AG08396 (cell line): ENCODE measurements at places on chromosomes 5 and 9.
A peak's percentile ranks its signal among the peaks of the same experiment; 100 is the strongest.

- DNase-seq: no peak
Measured at GRCh38 chr5:2761921-2762488, 10.5 kb upstream of the IRX2 start.

- DNase-seq: no peak
Measured at GRCh38 chr5:31587546-31587945, 51.4 kb upstream of the PDZD2 start.

DNA sequence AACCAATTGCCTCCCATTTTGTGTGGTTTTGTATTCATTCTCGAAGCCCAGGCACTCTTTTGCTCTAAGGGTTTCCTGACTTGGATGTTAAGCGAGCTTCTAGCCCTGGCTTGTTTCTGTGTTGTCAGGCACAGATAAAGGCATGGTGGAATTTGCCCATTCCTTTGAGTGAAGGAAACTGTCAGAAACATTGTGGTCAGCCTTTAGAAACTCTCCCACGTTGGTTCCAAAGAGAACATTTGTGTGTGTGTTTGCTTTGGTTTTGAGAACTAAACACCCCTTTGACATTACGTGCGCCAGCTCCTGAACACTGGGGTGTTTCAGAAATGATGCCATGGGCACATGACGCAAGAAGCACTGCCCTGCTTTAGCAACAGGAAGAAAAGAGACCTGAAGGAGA lies 320.9 kb downstream of the NTRK2 start:
- DNase-seq: no peak

GRCh38 chr5:80507663-80508062 lies 19.8 kb downstream of the FAM151B start:
- no peak for DNase-seq

GRCh38 chr5:150625831-150626746 lies 14.4 kb upstream of the SYNPO start:
- DNase-seq: no peak

DNA sequence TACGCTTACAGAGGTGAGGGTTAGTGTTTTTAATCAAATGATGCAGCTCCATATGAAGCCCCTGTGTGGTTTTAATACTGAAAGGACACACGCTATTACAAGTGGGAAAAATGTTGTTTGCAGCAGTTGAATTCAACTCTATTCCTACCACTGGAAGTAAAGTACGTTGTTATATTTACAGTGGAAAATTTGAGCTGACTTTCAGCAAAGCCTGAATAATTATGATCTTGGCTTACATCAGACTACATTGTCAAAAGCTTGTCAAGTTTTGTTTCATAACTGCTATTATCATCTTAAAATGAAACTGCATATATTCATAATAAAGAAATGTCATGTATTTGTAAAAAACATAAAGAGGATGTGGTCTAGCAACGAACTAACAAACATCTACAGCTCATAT lies 818.5 kb downstream of the SEMA5A start:
- no peak for DNase-seq

- DNase-seq: no peak
Measured at GRCh38 chr9:99588747-99589146, 232.9 kb upstream of the NR4A3 start.

DNA sequence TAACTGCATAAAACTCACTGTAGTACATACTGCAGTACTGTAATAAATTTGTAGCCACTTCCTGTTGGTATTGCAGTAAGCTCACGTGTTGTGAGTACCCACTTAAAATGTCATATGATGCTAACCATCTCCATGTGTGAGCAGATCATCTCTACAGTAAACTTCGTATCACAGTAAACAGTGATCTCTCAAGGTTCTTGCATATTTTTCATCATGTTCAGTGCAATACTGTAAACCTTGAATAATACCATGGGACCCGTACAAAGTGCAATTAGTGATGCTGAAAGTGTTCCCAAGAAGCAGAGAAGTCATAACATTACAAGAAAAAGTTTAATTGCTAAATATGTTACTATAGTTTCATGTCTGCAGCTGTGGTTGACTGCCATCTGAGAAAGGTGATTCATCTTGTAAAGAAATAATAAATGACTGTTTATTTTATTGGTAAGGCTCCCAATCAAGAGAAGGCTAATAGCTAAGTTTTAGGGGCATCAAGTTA lies 253.8 kb upstream of the POU5F2 start:
- no peak for DNase-seq

DNA sequence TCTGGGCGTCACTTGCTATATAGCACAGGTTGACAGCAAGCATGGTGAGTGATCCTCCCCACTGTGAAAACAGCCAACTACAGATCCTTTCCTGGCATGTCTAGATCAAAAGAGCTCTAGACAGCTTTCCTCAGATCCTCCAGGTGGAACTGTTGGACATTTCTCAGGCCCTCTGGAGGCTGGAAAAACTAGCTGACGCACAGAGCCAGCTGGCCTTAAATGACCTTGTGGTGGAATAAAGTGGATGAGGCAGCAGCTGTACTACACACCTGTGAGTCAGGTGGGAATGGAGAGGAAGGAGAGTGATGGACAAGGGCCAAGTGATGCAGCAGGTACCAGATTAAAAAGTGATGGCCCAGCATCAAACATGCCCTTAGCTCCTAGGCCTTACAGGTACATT lies 172.7 kb downstream of the TRIM32 start:
- DNase-seq: no peak

DNA sequence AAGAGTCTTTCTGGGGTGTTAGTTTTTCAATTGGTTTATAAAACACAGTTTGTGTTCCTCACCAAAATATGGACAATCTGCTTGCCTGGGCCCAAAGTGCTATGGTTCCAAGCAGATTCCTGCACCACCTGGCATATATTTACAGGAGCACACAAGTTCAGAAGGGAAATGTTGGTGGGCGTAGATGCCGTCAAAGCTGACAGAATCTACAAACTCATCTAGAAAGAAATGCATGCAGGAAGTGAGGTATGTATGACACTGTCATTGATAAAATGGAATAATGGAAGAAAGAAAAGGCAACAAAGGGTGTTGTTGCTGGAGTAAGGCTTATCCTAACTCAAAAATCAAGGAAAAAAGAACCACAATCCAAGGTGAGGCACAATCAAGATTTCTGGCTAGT lies 225.8 kb downstream of the MLLT3 start:
- no peak for DNase-seq

GRCh38 chr5:107474361-107474715 lies 196.4 kb downstream of the EFNA5 start:
- DNase-seq: no peak

GRCh38 chr9:89372230-89372816 lies 54.0 kb downstream of the SECISBP2 start:
- DNase-seq: no peak

GRCh38 chr5:113824307-113824706 lies 310.8 kb downstream of the YTHDC2 start:
- DNase-seq: no peak

- no peak for DNase-seq
Measured at GRCh38 chr5:130923543-130924124, 241.4 kb downstream of the HINT1 start.

GRCh38 chr5:34669931-34670516 lies 13.9 kb downstream of the RAI14 start:
- no peak for DNase-seq

- no peak for DNase-seq
Measured at GRCh38 chr9:107883496-107884124, 394.0 kb upstream of the KLF4 start.

DNA sequence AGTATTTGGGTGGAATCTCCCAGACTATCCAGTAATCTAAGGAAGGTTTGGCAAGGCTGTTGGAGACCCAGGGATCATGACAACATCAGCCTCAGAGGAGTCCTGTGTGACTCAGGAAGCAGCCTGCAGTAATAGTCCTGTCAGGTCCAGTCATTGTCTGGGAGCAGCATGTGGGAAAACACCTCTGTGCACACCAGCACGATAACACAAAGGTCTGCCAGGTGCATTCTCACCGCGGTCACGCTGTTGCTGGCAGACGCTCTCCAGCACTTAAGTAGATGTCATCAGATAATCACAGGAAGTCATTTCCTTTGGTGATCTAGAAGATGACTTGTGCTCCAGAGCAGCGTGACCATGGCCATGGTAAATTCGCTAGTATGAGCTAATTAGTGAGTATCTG lies 99.2 kb upstream of the IQGAP2 start:
- no peak for DNase-seq

GRCh38 chr5:97548739-97549080 lies 365.7 kb upstream of the RIOK2 start:
- no peak for DNase-seq

DNA sequence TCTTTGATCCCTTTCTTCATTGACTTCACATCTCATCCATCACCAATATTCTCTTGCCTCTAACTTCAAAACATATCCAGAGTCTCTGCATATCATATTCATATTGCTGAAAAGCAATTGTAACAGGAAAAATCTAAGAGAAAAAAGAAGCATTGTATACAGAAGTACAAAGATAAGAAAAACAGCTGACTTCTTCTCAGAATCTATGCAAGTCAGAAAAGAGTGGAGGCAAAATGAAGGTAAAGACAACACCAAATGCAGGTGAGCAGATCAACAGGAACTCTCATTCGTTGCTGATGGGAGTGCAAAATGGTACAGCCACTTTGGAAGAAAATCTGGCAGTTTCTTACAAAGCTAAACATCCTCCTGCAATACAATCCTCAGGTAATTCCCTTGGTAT lies 155.6 kb downstream of the PHF2 start:
- no peak for DNase-seq

DNA sequence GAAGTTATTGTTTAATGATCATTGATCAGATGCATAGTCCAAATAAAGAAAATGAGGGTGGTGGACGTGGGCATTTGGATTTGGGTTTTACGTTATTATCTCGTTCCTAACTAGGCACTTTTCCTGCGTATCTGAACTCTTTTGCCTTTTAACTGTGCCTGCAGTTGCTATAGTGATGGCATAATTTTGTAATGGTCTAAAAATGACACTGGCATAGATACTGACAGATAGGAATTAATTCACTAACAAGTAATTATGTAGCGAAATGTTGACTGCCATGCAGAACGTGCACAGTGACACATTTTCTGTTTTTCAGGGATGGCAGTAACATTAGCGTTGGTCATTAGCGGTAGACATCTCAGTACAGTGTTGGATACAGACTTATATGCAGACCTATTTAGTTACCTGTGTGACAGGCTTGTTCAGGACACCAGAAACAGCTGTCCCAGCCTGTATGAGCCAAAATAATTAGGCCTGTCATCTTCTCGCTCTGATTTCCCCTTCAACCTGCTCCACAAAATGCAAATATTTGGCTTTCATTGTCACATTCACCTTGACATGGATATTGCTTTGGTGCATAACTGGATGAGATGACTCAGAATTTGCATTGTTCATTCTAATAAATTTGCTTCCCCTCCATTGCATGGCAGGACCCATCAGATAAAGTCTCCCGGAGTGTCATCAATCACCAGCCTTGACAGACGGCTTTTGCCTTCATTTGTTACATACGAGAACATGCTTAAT lies 413.3 kb upstream of the IRX1 start:
- DNase-seq: no peak

DNA sequence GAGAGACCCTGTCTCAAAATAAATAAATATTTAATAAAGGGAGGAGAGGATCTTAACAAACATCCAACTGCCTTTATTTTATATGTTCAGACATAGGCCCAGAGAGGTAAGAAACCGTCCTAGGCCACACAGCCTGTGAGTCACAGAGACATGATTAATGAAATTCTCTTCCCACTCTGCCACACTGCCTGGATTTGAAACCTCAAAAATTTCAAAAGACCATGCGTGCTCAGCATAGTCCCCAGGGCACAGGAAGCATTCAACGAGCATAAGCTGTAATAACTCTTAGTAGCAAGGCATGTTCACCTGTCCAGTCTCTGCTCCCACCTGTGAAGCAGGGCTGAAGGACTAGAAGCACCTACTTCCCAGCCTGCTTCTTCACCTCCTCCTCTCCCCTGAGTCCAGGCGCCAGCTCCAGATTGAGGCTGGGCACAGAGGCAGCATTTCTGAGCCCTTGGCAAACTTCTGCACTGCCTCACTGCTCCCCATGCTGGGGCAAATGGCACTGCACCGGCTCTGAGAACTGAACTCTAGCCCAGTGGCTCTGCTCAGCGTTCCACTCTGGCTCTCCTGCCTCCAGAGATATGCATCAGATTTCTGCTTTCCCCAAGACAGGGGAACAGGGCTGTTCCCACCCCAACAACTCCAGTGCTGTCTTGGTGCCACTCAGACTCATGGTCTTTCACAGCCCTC lies 1.1 kb downstream of the FAT2 start:
- DNase-seq: no peak

- peak; percentile 7 for DNase-seq
Measured at GRCh38 chr9:93826905-93827544, 128.1 kb downstream of the BARX1 start.

DNA sequence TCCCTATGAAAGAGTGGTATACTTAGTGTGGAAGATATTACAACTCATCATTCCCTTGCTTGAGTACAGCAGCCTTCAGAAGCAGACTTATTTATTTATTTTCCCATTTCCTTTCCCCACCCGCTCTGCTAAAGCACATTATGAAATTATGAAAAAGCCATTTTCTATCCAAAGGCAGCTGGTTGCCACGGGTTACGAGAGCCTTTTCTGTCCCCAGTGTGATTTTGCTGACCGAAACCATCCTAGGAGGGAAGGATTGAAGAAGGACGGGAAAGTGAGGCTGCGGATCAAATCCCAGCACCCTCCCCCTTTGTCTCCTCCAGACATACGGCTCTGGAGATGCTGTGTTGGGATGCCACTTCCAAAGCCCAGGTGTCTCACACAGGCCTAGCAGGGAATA lies 246.9 kb downstream of the TLR4 start:
- no peak for DNase-seq

- DNase-seq: no peak
Measured at GRCh38 chr5:27403243-27403882, 365.0 kb upstream of the CDH9 start.

- peak; percentile 82 for DNase-seq
Measured at GRCh38 chr5:135437796-135438560, 9.2 kb downstream of the DCANP1 start.

GRCh38 chr5:59725392-59725767 lies 168.1 kb downstream of the PDE4D start:
- DNase-seq: no peak

DNA sequence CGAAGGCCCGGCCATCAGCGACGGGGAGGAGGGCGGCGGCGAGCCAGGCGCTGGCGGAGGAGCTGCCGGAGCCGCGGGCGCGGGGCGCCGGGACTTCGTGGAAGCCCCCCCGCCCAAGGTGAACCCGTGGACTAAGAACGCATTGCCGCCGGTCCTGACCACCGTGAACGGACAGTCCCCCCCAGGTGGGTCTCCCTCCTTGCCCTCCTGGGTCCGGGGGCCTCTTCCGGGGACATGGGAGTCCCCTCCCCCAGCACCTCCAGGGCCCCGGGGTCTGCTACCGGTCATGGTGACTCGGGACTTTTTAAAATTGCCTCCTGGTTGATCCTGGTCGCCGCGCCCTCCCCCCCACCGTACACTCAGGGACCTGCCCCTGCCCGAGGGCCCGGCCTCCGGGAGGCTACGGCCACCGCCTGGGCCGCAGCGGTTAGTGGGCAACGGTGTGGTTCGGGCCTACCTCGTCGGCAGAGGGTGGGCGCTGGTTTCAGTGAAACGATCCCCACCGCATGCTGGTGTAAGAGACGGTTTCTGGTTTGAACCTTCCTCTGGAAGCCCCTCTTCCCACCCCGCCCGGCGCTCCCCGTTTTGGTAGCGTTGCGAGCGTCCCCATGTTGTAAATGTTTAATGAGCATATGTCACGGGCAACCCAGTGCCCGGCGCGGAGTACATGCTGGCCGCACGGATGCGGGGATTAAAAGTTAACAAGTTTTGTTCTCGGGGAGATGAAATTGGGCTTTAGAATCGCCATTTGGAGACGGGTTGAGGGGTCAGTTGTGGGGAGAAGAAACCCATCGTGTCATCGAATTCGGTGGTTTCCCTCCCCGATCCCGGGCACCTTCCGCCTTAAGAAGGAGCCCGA lies 1.1 kb downstream of the LARP1 start:
- DNase-seq: peak; percentile 58
